ENCODE measurements at places on chromosomes 3 and 15. TPM values are rescaled to one million over a fixed set of nuclear protein-coding genes. Genes with fewer than 3 reads are reported as not detected.

DNA sequence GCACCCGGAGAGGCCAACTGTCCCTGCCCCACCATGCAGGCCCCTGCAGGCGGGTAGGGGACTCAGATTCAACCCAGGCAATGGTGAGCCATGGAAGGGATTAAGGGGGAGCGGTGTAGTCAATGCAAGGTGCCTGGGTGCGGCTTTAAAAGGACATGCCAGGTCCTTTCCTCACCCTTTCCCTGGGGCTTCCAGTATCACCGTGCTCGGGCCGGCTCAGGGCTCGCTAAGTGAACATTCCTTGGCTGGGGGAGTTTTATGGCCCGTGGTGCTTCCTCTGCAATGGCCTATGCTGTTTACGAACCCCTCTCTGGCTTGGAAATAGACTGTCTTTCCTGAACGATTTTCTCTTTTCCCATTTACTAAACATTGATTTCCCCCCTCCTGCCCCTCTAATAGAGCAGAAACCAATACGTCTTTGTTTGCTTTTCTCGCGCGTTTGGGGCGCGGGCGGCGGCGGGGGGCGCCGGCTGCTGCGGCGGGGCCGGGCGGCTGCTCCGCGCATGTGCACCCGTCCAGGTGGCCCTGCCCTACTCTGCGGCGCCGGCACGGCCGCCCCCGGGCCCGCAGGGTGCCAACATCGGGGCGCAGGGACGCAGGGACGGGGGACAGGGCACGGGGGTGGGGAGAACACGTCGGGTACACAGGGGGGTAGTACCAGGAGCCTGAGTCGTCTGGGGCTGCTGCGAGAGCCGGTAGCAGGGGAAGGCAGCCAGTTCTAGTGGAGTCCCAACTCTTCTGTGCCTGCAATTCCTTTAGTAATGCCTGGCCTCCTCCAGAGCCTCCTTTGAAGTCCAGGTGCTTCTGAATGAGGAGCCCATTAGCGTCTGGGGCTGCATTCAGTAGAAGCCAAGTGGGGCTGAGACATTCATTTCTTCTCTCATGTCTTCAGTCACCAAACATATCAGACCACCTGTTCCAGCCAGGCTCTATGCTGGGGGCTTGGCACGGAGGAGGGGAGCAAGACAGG lies 26.9 kb upstream of the CACNA2D2 start:
- DNase-seq, result no peak

DNA sequence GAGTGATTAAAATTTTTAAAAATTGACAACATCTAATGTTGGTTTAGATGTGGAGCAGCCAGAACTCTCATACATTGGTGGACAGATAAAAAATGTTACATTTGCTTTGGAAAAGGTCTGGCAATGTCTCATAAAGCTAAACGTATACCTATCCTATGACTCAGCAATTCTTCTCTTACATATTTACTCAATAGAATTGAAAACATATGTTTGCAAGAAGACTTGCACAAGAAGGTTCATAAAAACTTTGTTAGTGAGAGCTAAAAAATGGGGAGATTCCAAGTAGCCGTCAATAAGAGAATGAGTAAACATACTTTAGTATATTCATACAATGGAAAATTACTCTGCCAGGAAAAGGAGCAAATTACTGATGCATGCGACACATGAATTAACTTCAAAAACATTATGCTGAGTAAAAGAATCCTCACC lies 30.0 kb downstream of the MASP1 start:
- no peak for DNase-seq

DNA sequence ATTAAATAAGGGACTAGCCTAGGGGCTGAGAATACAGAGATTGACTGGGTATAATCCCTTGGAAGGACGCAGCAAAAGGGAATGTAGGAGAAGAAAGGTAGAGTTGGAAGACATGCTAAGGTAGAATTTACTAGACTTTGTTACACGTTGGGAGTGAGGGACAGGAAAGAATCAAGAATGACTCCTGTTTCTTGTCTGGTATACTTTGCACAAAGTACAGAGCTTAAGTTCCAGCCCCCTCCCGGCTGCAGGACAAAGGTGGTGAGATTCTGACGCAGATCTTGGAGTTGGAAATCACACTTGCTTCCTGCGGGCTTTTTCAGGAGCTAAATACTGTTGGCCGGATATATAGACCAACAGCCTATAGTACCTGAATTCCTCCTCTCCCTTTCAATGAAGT lies 895 bp downstream of the HYKK start:
- DNase-seq, result no peak

GRCh38 chr3:121566773-121567172 lies 976 bp upstream of the ARGFX start:
- DNase-seq, result no peak

GRCh38 chr3:31247850-31248562 lies 284.7 kb upstream of the STT3B start:
- DNase-seq, result no peak

DNA sequence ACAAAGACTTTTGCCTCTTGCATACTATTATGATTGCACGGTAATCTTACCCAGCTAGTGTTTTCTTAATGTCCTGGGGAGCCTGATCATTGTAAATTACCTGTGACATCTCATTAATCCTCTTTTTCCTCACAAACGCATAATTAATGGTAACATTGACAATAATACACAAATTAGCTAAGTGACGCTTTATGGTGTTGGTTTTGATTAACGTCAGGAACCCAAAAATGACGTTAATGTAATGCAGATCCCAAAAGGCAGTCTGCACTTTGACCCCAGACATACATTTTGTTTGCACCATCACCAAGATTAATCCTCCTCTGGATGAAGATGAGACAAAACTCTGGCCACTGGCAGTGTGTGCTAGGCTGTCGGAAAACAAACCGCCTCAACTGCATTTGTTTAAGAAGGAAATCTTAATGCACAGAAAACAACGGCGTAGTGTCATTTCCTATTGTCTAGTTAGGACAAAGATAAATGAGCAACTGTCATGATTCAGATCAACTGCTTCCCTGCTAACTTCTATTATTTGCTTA lies 83.9 kb upstream of the CDIN1 start:
- no peak for DNase-seq

DNA sequence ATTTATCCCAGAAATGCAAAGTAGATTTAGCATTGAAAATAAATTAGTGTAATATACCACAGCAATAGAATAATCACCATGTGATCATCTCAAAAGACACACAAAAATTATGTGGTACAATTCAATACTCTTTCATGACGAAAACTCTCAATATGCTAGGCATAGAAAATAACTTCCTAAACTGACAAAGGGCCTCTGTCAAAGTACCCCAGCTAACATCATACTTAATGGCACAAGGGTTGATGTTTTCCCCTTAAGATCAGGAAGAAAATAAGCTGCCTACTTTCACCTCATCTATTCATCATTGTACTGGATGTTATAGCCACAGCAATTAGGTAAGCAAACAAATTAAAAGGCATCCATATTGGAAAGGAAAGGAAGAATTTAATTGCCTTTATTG lies 22.7 kb upstream of the NIPA2 start:
- DNase-seq, result no peak

EFCC1 gene
- total RNA-seq, result 1.5 TPM

ITIH4 gene
- total RNA-seq, result 88.7 TPM

NR1I2 gene
- 0.12 TPM for total RNA-seq

Measured in aorta (tissue), 5 donors.